ENCODE measurements at places on chromosomes 7 and 10. TPM values are rescaled to one million over a fixed set of nuclear protein-coding genes. Genes with fewer than 3 reads are reported as not detected.

GRCh38 chr10:4141471-4141870 is 356.5 kb upstream of the KLF6 start:
- no peak for DNase-seq

GRCh38 chr10:97723001-97723400 is 9.5 kb downstream of the MARVELD1 start:
- no peak for DNase-seq

DNA sequence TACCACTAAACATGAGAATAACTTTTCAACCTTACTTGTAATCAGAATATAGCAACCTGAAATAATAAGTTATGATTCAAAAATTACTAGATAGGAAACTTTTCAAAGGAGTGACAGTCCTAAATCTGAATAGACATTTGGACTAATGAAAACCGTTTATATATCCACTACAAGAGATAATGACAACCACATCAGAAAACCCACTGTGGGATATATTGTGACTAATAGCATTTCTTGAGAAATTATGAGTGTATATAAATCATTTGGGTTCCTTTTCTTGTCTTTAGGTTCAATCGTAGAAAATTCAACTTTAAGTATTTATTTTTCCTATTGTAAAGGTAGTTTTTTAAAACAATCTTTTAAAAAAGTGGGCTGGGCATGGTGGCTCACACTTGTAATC is 170.2 kb upstream of the PRSS58 start:
- DNase-seq = no peak

GRCh38 chr10:11505639-11506038 is 105.8 kb downstream of the USP6NL start:
- no peak for DNase-seq

- DNase-seq = no peak
These were observed 51.3 kb upstream of the KCND2 start for GRCh38 chr7:120221666-120222065.

GRCh38 chr10:71989661-71990454 is 25.7 kb downstream of the CHST3 start:
- DNase-seq = no peak

DNA sequence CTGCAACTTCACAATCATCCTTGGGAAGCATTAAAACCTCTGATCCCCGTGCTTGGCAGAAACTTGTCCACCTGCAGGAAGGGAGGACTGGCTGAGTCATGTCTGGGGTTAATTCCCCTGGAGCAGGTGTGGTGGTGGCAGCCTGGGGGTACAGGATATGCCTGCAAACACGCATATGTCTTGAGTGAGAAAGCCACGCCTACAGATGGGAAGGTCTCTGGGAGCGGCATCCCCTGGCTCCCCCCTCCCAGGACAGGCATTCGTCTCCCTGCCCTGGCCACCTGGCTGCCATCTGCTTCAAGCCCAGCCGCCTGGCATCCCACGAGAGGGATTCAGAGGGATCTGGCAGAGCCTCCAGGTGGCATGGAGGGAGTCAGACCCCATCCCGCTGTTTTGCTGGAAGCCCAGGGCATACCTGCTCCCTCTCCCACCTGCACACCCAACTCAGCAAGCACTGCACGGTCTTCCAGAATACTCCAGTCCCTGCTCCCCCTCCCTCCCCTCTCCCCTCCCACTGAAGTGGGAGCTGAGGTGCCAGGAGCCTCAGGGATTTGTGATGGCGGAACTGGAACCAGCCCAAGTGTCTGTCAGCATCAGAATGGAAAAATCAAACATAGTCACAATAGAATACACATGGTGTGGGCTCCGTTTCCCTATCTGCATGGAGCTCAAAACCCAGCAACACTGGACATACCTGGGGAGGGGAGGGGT is 61.0 kb downstream of the CAMK2B start:
- DNase-seq = no peak

DNA sequence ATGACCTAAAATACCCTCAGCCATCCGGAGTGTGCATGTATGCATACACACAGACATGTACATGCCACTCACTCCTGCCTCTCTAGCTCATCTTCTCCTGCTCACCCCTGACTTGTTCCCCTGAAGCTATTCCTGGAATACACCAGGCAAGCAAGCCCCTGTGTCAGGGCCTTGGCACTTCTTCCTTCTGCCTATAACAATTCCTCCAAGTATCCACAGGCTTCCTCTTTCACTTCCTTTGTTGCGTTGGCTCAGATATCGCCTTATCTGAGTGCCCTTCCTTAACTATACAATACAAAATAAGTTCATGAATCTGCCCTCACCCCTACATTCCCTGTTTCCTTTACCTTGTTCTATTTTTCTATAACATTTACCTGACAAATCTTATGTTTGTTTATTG is 88.8 kb downstream of the NOD1 start:
- DNase-seq = no peak

- no peak for DNase-seq
These were observed 241.5 kb upstream of the IGFBP3 start for GRCh38 chr7:46162609-46163008.

DNA sequence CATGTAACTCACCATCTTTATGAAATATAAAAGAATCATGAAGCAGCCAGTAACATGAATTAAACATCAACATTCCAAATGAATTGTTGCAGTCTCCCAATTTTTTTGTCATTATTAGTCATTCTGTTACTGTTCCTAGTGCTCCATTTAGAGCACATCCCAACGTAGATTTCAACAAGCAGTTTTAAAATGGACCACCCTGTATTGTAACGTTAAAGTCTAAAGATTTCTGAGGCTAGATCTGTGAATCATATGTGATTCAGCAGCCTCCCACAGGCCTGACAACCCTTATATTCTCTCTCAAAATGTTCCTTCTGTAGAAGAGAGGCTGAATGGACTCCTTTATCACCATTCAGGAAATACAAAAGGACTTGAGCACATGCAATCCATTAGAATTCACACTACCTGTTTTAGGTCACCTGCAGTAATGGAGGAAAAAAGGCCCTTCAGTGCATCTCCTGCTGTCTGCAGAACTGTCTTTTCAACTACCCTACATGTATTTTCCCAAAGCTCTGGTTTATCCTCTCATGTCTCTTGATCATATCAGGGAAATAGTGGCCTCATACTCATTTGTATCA is 81.4 kb downstream of the CACNA2D1 start:
- no peak for DNase-seq

DNA sequence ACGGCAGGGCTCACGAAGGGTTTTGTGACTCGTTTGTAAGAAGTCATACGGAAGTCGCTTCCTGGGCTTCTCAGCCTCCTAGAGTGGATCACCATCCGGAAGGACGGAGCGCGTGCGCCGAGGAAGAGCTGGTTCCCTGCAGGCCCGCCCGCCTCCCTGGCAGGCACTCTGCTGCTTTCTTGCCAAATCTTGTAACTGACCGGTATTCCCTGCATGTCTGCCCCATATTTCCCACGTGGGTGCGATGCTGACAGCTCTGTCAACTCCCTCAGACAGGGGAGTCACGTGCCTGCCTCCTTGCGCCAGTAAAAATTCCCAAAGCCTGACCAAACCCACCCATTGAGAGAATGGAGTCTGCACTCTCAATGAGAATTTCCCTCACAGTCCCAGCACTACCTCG is 12.7 kb downstream of the SHH start:
- DNase-seq = no peak

- no peak for DNase-seq
These were observed 10.6 kb upstream of the PWWP2B start for GRCh38 chr10:132386419-132386831.

DNA sequence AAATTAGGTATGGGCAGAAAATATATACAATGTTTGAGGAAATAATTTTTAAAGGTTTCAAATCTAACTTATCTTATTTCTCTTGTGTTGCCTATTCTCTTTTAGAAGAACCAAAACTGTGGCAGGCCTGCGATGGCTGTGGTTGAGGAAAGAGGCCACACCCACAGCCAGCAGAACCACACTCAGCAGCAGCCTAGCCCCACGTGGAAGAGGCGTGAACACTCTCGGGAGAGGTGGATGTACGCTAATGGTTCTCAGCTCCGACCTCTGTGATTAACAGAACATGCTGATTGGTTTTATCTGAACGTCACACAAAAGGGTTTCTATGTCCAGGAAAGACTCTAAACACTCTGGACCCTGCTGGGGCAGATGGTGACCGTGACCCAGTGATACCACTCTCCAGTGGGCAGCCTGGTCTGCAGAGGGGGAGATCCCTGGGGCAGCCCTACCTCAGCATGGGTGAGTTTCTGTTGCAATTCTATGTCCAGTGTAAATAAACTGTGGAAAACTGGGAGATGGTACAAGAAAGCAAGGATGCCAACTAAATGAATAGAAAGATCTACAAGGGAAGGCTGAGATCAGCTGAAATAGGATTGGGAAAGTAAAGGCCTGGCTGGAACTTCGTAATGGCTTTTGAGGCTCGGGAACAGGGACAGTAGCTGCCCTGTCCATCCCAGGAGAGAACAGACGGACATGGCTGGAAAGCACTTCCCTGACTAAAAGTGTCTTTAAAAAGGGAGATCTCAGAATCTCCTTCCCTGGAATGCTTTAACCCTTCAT is 26.6 kb downstream of the DIP2C start:
- peak; percentile 35 for DNase-seq

DNA sequence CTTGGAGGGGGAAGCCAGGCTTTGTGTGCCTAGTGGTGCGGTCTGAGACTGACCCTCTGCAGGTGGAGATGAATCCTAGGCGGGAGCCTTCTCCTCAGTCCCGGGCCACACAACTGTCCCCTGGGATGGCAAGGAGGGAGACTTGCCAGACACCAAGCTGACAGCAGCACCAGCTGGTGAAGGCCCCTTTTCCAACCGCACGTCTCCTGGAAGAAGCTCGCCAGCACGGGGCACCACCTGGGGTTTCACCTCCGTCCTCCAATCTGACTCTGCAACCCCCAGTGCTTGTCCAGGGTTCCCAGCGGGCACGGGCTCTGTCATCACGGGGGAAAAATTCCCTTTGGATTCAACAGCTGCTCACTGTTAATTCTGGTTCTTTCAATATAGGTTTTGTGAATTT is 34.2 kb upstream of the TCERG1L start:
- no peak for DNase-seq

- DNase-seq = no peak
These were observed 265.4 kb upstream of the NFE2L3 start for GRCh38 chr7:25886387-25887240.

DNA sequence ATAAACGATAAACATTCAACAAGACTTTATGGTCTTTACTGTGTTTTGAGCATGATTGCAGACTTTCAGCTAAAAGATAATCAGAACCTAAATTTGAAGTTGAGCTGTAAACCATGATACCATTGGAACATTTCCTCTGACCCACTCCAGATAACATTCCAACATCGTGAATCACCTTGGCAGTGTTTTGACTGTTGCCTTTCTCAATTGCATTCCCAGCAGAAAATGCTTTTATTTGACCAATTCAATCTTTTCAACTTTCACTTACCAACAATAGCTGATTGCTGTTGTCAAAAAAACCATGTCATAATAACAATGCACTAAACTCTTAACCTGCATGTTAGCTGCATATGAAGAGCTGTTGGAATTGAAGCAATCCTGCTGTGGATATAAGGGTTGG is 165.5 kb downstream of the MDFIC start:
- no peak for DNase-seq

- no peak for DNase-seq
These were observed 74.8 kb downstream of the PARD3 start for GRCh38 chr10:34740321-34740720.

DNA sequence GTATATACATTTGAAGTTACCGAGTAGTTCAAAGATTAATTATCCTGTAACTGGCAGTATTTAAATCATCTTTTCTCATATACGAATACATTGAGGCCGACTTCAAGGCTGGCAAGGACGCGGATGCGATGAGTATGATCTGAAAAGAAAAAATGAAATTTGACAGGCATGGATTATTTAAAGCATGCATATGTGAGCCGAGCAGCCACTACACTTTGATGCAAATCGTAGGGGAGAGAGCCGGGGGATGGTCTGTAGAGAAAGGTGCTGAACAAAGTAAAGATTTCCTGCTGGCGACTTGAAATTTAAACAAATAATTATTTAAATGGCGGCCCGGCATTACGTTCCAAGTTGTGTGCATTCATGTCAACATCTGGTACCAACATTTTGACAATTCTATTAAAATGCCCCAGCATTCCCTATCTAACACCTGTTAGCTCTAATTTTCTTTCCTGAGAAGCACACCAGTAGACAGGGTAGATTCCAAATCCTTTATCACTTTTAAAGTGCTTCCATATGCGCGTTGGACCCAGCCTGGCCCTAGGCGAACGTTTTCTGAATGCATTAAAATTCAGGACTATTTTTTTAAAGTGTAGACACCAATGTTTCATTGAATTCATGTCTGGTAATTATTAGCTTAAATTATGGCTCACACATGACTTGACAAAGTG is 188.7 kb downstream of the EMX2 start:
- DNase-seq = peak; percentile 8

- no peak for DNase-seq
These were observed 74.0 kb downstream of the DGKI start for GRCh38 chr7:137772748-137773147.

DNA sequence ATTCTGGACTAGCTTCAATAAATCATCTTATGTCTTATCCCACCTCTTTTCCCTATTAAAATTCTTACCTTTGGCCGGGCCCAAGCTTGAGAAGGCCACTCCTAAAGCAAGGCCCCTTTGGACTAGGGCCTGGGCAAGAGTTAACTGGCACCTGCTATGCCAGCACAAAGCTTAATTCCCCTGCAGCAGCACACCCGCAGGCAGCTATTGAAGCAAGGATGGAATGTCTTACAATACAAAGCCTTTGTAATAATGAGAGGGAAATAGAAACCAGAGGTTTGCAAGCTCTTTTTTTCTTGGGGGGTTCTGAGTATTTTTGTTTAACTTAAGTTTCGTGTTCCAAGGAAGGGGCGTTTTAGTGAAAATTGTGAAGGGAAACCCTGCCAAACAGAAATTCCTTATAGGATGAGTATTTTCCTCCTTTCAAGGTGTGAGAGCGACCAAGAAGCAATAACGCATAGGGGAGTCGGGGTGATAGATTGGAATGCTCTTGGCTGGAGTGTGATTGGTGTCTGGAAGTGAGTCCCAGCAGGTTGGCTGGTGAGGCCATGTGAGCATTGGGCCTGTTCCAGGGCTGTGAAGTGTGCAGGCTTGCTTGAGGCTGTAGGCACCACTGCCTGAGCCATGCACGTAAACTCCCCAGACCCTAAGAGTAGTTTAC is 148.5 kb downstream of the KIAA1217 start:
- no peak for DNase-seq

DNA sequence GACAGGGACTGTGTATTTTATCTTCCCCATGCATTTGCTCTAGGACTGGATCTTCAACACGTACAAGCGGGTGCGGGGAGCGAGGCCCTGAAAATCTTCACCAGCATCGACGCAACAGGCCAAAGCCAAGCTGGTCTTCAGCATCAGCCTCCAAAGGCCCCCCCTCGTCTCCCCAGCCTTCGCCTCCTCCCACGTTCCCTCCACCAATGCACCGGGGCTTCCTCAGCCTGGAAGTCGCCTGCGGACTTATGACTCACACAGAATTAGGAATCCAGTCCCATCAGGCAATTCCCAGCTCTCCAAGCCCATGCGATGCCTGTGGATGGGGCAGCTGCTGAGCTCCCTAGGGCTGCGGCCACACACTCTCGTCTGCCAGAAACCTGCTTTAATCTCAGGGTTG is 36.3 kb upstream of the RNF32 start:
- no peak for DNase-seq

- no peak for DNase-seq
These were observed 9.5 kb upstream of the RBM20 start for GRCh38 chr10:110634527-110635209.

The MMD2 gene
- total RNA-seq = not detected

The PTPN20 gene
- total RNA-seq = not detected

The OGA gene
- total RNA-seq = 107 TPM

The PON1 gene
- not detected for total RNA-seq

The C10orf62 gene
- total RNA-seq = not detected

The EFCAB10 gene
- total RNA-seq = 3.1 TPM

The GLRX3 gene
- total RNA-seq = 155 TPM

The GPR85 gene
- 0.54 TPM for total RNA-seq
